Panc1 (cell line): ENCODE measurements at places on chromosomes 5 and 9.

GRCh38 chr5:131194725-131195124, 24.0 kb downstream of the LYRM7 start:
- DNase-seq = no peak

- DNase-seq = no peak
Measured at GRCh38 chr9:69325409-69326212, 596 bp downstream of the ENTREP1 start.

DNA sequence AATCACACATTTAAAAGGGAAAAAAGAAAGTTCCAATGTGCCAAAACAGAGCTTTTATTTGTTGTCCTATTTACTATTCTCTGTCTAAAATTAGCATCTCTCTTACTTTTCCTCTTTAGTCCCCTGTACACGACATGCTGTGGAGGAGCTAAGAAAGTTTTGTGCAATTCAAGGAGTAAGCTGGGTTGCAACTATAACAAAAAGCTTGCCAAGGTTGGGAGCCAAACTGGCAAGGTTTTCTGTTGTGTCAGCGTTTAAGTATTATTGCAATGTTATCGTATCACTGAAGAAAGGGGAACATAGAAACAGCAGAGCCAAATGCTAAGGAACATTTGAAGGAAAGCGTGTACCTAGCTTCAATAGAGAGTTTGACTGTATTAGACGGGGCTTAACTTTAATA, 680.8 kb downstream of the CETN3 start:
- DNase-seq = no peak

GRCh38 chr5:69527128-69527770, 32.7 kb upstream of the GTF2H2C start:
- no peak for DNase-seq

DNA sequence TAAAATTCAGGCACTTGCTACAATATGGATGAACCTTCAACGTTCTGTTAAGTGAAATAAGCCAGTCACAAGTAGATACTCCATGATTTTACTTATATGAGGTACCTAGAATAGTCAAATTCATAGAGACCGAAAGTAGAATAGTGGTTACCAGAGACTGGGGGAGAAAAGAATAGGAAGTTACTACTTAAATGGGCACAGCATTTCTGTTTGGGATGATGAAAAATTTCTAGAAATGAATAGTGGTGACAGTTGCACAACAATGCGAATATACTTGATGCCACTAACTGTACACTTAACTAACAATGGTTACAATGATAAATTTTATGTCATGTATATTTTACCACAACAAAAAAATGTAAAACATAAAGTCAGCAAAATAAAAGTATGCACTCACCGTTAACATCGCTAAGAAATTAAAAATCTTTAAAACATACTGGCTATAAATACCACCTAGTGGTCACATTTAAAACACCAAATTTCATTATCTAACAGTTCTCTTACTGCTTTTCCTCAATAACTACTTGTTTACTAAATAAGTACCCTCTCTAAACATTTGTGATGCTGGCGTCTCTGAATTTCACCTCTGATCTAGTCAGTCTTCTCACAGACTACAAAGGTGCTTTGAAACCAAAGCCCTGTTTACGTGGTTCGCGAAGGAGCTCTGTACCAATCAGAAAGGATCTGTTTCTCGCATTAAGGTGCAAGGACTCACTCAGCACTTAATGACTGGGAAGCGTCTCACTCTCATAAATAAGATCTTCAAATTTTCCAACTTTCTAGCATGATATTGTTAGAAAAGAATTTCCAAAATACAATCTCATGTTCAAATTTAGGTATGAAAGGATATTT, 22.7 kb downstream of the KIF3A start:
- no peak for DNase-seq

- no peak for DNase-seq
Measured at GRCh38 chr5:154878642-154879335, 20.4 kb downstream of the CNOT8 start.

GRCh38 chr9:16278326-16278999, 592.0 kb downstream of the BNC2 start:
- DNase-seq = no peak

DNA sequence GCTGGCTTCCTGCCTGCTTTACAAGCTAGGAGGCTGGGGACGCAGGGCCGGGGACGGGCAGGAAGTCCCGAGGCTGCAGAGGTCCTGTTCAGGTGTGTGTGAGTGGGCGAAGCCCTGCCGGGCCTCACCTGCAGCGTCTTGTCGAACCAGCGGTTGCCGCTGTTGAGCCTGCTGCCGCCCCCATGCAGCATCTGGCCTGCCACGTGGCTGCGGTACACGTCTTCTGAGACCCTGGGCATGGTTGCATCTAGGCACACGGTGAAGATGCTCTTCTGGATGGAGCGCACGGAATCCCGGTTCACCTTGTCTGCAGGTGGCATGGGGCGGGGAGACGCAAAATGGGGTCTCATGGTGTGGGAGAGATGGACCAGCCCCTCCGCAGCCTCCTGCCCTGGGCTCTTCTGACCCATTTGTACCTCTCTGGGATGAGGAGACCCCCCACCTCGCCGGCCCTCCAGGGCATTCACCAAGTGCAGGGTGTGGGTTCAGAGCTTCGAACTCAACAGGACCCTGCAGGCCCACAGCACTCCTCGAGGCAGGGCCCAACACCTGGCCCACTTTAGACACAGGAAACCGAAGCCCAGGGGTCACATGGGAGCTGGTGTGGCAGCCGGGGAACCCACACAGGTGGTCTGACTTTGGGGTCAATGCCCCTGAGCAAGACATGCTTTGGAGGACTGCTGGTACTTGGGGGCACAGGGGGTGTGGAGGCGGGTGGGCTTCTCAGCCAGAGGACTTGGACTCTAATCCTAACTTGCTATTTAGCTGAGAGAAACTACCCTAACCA, 10.0 kb downstream of the CRAT start:
- no peak for DNase-seq

DNA sequence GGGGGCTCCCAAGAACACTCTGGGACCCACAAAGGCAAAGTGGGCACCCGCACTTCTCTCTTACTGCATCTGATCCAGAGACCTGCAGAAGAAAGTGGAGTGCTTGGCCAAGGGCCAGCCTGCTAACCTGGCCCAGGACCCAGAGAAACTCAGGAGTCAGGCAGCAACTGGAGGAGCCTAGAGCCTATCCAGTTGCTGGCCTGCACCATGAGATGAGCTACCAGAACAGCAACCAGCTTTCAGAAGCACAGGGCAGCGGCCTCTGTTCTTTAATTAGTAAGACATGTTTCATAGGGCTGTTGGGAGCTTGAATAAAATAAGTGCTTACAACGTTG, 298.3 kb downstream of the GADD45G start:
- DNase-seq = no peak

DNA sequence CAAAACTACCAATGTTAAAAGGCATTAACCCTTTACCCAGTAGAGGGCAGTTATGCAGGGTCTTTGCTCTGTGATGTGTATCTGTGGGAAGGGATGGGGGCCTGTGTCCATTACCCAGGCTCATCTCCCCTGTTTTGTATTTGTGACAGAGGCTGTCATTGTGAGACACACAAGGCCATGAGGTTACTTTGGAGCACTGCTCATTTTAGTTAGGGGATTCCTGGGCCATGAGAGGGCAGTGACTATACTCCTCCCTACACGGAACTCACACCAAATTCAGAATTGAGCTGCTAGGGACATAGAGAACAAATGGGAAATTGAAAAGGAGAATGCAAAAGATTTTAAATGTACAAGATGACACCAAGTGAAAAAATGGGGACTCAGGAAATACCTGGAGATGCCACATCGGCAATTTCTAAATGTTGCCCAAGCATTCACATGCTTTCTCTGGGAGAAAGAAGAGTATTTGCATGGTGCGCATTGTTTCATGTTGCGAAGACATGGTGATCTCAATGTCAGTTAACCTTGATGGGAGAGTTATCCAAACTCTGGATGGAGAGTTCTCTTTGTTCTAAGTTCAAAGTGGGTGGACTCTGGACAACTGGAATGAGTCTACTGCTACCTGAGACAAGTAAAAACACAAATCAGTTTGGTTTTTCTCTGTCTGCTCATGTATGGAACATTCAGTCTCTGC, 32.5 kb downstream of the C9orf152 start:
- no peak for DNase-seq

- no peak for DNase-seq
Measured at GRCh38 chr5:72107131-72107900, at the start of gene MAP1B. TSS of gene MAP1B (plus strand) at chr5:72107475. CDS start at chr5:72107532, 57 bp downstream.

- DNase-seq = no peak
Measured at GRCh38 chr5:13519131-13519530, 425.4 kb downstream of the DNAH5 start.
